GM19239 (cell line): ENCODE measurements at places on chromosomes 3 and 15.

- DNase-seq: no peak
These were observed 25.0 kb upstream of the BCL6 start for GRCh38 chr3:187770224-187770623.

GRCh38 chr3:196458063-196458462 lies 25.8 kb upstream of the UBXN7 start:
- no peak for DNase-seq

GRCh38 chr3:396293-396692 lies 199.7 kb downstream of the CHL1 start:
- DNase-seq: no peak

GRCh38 chr3:115074502-115074901 lies 72.6 kb downstream of the ZBTB20 start:
- no peak for DNase-seq

DNA sequence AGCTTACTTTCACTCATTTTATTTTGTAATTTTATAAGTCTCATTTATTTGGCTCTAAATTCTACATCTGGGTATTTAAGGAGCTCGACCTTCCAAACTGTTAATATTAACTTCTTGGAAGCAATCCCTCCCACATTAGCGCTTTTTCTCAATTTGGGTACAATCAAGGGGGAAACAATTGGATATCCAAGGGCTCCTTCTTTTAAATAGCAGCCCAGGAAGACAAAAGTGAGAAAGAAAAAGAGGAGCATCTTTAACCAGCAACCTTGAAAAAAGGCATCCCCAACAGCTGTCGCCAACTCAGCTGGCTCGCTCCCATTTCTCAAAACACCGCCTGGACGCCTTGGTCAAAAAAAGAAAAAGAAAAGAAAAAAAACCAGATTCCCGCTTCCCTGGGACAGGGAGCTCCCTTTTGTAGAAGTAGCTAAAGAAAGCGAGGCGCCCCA lies 873 bp downstream of the C3orf70 start:
- no peak for DNase-seq

- DNase-seq: no peak
These were observed 28.0 kb upstream of the TPRG1 start for GRCh38 chr3:189143771-189144170.

DNA sequence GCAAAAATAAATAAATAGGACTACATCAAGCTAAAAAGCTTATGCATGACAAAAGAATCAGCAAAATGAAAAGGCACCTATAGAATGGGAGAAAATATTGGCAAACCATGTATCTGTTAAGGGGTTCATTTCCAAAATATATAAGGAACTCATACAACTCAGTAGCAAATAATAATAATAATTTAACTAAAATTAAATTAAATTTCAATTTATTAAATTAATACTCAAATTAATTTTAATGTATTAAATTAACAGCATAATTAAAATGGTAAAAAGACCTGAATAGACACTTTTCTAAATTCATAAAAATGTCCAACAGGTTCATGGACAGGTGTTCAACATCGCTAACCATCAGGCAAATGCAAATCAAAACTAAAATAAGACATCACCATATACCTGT lies 34.0 kb upstream of the THBS1 start:
- no peak for DNase-seq

DNA sequence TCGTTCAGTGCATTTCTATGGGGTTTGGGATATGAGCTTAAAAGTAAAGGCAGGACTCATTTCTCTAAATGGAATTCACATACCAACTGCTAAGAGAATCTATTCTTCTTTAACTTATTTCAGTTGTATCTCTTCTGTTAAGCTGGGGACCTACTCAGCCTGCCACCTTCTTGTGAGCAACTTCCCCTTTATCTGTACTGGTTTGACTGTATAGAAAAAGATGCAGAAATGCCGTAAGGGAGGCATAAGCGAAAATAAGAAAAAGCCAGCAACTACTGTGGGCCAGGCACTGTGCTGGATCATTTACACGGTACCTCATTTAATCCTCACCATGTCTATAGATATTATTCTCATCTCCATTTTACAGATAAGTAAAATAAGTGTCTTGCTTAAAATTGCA lies 38.4 kb downstream of the RBMS3 start:
- DNase-seq: no peak

DNA sequence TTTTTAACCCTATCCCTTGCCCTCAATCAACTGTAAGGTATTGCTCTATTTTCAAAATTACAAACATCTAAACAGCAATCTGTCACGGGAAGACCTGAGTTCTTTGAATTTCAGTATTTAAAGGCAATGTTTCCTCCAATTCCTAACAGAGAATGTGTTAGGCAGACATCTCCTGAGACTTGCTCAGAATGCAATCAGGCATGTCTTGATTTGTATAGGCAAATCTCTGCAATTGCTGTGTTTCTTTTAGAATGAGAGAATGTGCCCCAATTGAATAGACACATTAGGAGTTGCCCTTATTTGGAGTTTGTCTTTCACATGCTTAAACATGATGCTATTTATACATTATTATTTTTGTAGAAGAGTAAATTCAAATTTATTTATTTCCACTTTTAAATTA lies 205.6 kb downstream of the CADM2 start:
- DNase-seq: no peak

DNA sequence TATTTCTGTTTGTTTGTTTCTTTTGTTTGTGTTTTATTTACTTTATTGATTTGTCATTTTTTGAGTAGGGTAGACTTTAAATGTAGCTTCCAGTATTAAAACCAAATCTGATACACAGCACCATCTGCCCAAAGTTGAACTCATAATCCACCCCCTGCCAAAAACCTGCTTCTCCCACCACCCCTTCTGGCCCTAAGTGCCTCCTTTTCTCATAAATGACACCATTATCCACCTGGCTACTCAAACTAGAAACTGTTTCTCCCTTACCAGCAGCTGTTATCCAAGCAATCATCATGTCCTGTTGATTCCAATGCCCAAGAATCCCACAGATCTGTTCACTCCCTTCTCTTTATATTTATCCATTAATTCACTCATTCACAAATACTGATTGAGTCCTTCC lies 21.8 kb upstream of the PTX3 start:
- no peak for DNase-seq

- DNase-seq: no peak
These were observed 637.1 kb downstream of the MAGI1 start for GRCh38 chr3:65401359-65402305.

- peak; percentile 46 for DNase-seq
These were observed 145.4 kb upstream of the PROK2 start for GRCh38 chr3:71930056-71930991.

DNA sequence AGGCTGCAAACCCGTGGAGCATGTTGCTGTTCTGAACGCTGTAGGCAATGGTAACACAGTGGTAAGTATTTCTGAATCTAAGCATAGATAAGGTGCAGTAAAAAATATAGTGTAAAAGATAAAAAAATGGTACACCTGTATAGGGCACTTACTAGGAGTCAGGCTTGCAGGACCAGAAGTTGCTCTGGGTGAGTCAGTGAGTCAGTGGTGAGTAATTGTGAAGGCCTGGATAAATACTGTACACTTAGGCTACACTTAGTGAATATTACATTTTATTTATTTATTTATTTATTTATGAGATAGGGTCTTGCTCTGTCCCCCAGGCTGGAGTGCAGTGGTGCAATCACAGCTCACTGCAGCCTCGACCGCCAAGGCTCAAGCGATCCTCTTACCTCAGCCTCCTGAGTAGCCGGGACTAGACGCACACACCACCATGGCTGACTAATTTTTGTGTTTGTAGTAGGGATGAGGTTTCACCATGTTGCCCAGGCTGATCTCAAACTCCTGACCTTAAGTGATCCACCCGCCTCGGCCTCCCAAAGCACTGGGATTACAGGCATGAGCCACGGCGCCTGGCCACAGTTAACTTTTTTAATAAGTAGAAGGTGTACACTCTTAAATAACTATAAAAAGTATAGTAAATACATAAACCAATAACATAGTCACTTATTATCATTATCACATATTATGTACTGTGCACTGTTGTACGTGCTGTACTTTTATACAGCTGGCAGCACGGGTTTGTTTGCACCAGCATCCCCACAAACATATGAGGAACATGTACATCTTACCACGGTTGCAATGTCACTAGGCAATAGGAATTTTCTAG lies 155.1 kb downstream of the IGF1R start:
- DNase-seq: no peak

GRCh38 chr15:23447107-23447500 lies at the start of gene GOLGA6L2:
TSS of gene GOLGA6L2 (minus strand) at chr15:23447243. CDS start at chr15:23447181, 62 bp downstream.
- no peak for DNase-seq

DNA sequence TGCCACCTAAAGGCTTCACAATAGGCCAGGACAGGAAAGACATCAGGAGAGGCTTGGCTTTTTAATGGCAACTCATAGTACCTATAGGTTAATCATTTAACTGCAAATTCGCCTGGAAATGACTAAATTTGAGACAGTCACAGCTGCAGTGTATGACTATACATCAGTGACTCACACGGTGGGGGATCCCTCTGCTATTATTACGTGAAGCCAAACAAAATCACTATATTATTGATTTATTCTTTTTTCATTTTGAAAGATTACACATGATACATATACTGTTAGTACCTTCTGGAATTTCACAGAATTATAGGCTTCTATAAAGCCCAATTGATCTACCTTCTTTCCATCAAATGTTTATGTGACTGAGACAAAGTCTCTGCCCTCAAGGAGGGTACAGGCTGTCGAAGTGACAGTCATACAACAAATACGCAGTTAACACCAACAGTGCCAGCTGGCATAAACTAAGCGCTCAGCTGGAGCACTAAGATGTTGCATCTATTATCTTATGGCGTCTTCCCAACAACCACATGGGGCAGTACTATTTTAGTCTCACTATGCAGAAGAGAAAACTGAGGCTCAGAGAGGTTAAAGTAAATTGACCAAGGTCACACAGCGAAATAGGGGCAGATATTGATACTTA lies 82.0 kb upstream of the LMOD3 start:
- DNase-seq: peak; percentile 15

DNA sequence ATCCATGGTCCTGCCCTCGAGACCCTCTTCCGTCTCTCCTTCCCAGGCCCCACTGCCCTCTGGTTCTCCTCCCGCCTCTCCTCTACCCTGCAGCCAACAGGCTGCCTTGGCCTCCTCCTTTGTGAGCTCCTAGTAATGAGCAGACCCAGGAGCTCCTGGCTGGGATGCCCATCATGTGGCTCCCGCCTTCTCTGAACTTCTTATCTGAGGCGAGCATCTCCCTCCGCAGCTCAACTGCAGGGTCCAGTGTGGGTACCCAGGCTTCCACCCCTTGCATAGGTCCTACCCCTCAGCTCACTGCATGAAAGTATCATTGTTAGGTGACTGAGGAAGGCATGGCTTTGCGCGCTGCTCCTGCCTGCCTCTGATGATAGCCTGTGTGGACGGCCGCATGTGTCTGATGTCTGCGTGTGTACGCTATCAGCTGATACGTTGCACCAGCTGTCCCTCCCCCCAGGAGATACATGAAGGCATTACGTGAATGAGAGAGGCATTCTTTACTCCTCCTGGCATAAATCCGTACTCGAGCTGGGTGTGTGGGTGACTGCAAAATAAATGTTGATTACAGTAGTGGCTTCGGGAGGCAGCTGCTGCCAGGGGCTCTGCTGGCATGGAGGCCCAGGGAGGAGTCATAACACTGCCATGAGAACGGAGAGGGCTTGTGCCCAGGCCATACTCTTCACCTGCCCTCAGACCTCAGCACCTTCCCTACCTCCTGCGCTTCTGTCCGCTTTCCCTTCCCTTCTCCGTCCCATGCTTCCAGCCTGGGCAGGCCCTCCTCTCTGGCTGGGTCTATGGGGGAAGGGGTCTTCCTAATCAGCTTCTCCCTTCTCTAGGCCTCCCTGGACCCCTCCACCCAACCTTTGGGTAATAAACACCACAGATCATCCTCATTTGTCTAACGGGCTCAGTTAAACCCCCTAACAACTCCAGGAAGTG lies 48.8 kb downstream of the ZNF710 start:
- no peak for DNase-seq

GRCh38 chr3:125591116-125591760 lies 4.1 kb downstream of the OSBPL11 start:
- no peak for DNase-seq

DNA sequence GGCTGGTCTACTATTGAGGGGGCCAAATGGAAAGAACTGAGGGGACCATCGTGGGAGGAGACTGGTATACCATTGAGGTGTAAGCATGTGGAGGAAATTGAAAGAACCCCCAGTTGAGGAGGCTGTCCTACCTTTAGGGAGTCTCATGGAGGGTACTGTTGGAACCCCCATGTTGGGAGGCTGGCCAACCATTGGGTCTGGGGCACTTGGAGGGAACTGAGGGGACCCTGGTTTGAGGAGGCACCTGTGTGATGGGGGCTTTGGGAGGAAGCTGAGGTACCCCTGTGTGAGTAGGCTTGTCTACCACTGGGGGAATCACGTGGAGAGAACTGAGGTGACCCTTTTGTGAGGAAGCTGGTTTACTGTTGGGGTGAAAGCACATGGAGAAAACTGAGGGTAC lies 157.5 kb downstream of the FBLN2 start:
- no peak for DNase-seq

GRCh38 chr3:143529018-143529478 lies 319.2 kb downstream of the SLC9A9 start:
- DNase-seq: no peak

GRCh38 chr3:119831941-119832371 lies 50.1 kb downstream of the NR1I2 start:
- no peak for DNase-seq
